ENCODE measurements at places on chromosomes 7 and 10.

- DNase-seq: no peak
Observed at GRCh38 chr10:69474742-69475432, 23.6 kb downstream of the TSPAN15 start.

- DNase-seq: no peak
Observed at GRCh38 chr7:120521761-120522737, 249.1 kb downstream of the KCND2 start.

DNA sequence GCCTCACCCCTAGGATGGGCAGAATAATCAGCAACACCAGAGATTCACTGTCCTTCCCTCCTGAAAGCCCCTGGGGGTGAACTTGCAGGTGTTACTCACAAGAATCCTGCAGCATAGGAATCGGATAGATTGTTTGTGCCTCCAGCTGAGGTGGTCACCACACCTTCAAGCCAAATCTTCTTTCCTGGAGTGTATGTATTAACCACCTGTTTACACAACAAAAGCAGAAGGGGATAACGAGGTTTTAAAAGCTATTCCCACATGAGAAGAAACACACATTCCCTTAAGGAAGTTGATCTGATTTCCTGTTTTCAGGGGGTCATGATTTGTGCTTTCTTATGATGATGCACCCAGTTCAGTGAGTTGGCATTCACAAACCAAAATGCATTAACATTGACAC lies 173.8 kb upstream of the HPS1 start:
- no peak for DNase-seq

GRCh38 chr7:44398511-44398911 lies 73.1 kb upstream of the CAMK2B start:
- no peak for DNase-seq

DNA sequence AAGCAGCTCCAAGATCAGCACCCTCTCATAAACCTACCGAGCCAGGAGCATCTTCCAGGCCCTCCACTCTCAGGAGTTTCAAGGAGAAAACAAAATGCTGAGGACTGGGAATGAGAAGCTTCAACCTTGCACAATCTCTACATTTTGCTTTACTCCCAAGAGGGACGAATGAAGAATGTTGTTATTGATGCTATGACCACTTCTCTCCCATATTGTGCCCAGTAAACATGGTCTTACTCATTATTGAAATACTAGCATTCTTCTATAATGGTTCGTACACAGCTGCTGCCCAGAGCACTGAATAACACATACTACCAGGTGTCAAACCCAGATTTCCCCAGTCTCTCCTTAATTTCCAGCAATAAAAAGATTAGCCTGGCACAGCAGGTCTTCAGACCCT lies 63.4 kb upstream of the BET1 start:
- DNase-seq: no peak

DNA sequence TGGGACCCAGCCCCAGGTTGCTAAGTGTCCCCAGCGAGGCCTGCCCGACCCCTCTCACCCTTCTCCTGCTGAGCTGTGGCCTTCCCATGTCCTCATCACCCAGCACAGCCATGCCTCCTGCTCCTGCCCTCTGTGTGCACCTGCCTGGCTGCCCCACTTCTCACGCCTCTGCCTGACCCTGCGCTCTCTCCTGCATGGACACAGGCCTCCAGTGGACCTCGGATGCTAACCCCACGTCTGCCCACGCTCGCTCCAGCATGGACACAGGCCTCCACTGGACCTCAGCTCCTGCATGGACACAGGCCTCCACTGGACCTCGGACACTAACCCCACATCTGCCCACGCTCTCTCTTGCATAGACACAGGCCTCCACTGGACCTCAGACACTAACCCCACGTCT lies 111.6 kb downstream of the ADARB2 start:
- DNase-seq: no peak

- DNase-seq: no peak
Observed at GRCh38 chr7:120184866-120185265, 88.1 kb upstream of the KCND2 start.

DNA sequence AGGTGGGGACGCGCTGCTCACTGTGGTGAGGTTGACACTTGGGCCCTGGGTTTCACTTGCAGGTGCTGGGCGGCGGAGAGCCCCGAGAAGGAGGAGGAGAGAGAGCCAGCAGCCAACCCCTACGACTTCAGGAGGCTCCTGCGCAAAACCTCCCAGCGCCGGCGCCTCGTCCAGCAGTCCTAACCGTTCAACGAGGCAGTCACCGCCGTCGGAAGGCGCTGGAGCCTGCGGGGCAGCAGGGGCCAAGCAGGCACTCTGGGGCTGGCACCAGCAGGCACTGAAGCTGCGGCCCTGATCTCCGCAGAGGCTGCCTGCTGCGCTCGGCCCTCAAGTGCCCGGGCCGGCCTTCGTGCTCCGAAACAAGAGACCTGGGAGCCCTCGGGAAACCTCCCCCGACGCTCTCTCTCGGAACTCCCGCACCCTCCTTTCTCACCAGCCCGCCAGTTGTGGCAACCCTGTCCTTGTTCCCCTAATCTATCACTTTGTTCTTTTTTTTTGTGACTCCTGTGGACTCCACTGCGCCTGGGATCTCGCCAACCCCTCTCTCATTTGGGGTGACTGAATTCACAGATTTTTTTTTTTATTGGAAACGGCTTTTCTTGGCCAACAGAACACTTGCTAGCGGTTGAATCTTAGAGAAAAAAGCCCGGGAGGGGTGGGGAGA lies 4.7 kb upstream of the GAD2 start:
- DNase-seq: no peak

DNA sequence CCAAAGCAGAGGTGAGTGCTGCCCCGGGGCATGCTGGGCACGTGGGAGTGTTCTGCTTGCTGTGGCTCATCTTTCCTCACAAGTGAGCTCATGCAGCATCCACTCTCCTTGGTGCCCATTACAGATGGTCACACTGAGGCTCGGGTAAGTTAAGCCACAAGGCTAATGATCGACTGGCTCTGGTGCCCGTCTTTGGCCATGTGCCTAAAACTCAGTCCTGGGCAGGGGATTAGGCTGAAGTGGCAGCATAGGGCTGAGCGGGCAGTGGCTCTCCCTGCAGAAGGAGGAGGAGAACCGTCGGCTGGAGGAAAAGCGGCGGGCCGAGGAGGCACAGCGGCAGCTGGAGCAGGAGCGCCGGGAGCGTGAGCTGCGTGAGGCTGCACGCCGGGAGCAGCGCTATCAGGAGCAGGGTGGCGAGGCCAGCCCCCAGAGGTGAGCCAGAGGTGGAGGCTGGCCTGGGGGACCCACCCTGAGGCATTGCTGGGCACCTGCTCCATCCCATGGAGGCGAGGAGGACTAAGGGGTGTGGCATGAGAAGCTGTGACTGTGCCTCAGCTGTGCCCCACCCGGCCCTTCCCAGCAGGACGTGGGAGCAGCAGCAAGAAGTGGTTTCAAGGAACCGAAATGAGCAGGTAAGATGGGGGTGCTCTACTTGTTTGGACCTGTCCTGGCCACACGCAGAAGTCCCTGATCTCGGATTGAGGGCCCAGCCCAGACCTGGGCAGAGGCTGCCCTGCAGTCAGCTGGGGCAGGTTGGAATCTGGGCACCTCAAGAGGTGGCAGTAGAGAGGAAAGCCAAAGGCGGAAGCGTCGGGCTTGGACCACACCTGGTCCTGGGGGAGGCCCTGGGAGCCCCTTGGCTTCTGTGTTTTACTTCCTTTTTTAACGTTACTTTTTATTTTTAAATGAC lies 7.3 kb downstream of the PGAM2 start:
- no peak for DNase-seq

GRCh38 chr10:132539894-132540293 lies 2.3 kb downstream of the INPP5A start:
- no peak for DNase-seq

- no peak for DNase-seq
Observed at GRCh38 chr7:143988976-143989745, 11.0 kb upstream of the OR6B1 start.

GRCh38 chr7:42843205-42843800 lies 68.6 kb downstream of the C7orf25 start:
- DNase-seq: no peak

DNA sequence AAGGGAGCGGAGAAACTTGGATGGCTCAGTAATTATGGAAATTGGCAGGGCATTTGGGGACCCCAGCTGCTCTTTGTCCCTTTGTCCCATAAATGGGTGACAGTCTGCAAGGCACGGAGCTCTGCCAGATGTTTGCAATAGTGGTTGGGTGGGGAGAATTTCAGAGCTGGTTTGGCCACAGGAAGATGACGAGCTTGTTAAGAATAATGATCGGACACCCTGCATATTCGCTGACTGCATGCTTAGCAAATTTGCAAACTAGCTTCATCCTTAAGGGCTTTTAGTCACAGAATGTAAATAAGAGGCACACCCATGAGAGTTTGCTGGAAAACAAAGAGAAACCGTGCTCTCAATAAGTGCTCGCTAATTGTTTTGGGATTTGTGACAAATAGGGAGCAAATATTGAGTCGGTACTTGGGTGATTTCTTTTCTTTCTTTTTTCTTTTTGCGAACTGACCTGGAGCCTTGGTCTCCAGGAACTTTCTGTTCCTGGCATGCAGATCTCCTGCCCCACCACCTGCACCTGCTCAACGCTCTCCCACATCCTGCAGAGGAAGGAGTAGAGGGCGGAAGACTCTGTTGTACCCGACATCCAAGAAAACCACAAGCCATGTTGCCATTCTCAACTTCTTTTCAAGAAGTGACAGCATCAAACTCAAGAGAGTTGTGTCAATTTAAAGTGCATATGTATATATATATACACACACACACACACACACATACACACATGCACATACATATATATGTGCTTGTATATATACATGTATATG lies 238.9 kb downstream of the CAMK1D start:
- no peak for DNase-seq

DNA sequence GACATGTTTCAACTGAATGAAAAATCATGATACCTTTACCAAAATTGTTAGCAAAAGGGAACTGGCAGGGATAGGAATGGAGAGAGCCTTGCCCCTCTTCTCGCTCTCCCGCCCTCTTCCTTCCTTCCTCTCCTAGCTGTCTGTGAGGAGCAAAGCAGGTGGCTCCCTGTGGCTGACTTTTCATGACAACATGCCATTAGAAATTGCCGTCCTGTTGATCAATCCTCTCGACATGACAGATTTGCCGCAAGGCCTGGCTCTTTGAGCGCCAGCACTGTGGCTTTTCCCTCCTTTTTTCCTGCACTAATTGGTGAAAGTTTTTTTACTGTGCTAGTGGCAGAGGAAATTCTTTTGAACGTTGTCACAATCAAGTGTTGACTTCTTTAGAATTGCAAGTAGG lies 171.1 kb downstream of the TCF7L2 start:
- no peak for DNase-seq

GRCh38 chr7:7681191-7681935 lies 37.0 kb downstream of the RPA3 start:
- DNase-seq: no peak

DNA sequence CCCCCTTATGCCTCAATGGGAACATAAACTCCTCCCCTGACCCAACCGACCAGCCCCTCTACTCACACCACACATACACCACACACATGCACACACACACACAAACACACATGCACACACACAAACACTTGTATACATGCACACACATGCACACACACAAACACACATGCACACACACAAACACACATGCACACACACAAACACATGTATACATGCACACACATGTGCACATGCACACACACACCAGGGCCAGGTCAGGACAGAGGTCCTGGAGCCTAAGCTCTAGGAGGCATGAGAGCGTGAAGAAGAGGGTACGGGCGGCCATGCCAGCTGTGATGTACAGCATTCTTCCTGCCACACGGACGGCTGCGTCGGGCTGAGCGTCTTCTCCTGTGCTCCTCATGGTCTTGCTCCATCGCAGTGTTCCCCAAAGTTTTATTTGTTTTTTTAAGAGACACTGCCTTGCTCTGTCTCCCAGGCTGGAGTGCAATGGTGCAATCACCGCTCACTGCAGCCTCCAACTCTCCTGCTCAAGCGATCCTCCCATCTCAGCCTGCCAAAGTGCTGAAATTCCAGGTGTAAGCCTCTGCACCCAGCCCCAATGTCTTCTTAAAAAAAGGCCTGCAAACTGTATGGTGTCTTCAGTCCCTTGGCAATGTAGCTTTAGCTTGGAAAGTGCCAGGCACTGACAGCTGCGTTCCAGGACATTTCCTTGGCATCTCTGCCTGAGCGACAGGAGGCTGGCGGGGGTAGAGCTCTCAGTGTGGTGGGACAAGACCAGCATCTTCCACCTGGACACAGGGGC lies 38.8 kb upstream of the INPP5A start:
- no peak for DNase-seq

DNA sequence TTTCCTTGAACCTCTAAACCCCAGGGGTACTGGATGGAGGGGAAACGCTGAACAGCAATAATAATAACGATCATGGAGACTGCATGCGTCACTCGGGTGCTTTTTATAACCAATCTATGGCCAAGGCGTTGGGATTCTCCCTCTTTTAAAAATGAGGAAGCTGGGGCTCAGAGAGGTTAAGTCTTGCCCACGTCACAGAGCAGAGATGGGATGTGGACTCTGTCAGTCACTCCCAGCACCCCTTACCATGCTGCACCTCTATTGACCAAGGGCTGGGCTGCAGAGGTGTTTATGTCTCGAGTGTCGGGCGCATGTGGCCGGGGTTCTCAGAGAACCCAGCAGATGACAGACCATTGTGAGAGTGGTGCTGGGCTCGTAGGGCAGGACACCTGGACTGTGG lies 129.9 kb downstream of the CDH23 start:
- DNase-seq: no peak

DNA sequence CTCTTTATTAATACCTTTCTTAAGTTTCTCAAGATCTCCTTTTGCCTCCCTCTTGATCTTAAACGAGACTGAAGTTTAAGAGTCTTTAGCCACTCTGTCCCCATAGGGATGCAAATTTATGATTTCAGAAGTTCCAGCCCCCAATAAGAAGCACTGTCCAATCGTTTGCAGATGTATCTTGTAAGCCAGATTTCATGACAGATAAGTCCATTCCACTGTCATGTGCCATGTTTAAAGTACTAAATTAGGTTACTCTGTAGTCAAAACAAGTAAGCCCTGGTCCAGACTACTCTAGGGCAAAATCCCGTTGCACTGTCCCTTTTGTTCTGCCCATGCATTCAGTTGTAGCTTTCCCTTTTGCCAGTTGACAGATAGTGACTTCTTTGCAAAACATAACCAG lies 157.2 kb upstream of the KAT6B start:
- DNase-seq: no peak

DNA sequence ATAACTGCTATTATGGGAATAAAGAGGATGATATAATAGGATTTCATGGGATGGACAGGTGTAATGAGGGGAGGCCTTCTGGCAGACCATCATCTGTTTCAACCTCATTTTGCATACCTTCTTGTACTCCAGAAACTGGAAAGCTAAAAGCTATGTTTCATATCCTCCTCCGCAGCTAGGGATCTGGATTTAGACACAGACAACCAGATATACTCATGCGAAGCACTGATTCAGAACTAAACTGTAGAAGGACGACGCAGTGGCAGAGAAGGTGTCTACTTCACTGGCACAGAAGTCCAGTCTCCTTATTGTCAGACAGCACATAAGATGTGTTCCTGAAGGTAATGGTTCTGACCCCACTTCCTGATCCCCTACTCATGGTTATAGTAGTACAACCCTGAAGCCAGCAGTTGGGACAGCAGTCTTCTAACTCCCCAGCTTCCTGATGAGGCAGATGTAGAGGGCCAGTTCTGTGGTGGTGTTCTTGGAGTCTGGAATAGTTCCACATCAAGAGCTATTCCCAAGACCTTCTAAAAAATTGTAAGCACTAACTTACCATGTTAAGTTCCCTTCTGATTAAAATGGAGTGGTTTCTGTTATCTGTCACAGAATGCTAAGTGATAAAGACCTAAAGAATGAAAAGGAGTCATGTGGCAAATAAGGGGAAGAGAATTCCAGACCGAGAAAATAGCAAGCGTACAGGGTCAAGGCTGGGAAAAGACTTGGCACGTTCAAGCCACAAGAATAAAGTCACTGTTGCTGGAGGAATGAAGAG lies 550.3 kb downstream of the GRM8 start:
- no peak for DNase-seq

GRCh38 chr7:121005996-121006584 lies 17.6 kb downstream of the CPED1 start:
- DNase-seq: no peak
